Eye (tissue), 1 donor: ENCODE measurements at places on chromosomes 3 and 15.

DNA sequence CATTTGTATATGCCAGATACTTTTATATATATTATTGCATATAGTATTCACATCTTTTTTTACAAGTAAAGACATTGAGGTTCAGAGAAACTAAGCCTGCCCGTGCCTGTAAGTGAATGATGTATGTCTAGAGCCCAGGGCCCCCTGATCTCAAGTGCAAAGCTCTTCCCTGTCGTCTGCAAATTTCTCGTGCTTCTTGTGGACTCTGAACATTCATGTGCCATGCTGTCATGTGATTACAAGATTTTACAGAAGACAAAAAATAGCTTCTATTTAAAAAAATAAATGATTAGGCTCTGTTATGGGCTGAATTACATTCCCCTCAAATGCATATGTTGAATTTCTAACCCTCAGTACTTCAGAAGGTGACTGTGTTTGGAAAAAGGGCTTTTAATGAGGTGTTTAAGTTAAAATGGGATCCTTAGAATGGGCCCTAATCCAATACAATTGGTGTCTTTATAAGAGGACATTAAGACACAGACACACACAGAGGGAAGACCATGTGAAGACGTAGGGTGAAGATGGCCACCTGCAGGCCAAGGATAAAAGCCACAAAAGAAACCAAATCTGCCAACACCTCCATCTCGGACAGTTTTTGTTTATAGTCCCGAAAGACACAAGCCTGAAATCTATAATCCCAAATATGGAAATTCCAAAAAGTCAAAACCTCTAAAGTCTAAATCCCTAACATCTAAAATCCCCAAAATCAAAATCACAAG lies 3.9 kb upstream of the MASP1 start:
- no peak for DNase-seq

- no peak for DNase-seq
These were observed 37.0 kb downstream of the CMTM8 start for GRCh38 chr3:32275506-32275905.

GRCh38 chr3:189389346-189389745 lies 217.6 kb downstream of the TPRG1 start:
- no peak for DNase-seq

- no peak for DNase-seq
These were observed 388.1 kb downstream of the FGF12 start for GRCh38 chr3:192339214-192339613.

GRCh38 chr3:149152420-149152819 lies 23.0 kb downstream of the HPS3 start:
- DNase-seq: no peak

GRCh38 chr15:59240036-59240435 lies 33.4 kb downstream of the LDHAL6B start:
- no peak for DNase-seq

GRCh38 chr3:66747696-66748095 lies 246.9 kb upstream of the LRIG1 start:
- DNase-seq: no peak

GRCh38 chr3:39812537-39812936 lies 3.1 kb downstream of the MYRIP start:
- peak; percentile 33 for DNase-seq

- no peak for DNase-seq
These were observed 50.1 kb downstream of the KLHL25 start for GRCh38 chr15:85744579-85744978.

DNA sequence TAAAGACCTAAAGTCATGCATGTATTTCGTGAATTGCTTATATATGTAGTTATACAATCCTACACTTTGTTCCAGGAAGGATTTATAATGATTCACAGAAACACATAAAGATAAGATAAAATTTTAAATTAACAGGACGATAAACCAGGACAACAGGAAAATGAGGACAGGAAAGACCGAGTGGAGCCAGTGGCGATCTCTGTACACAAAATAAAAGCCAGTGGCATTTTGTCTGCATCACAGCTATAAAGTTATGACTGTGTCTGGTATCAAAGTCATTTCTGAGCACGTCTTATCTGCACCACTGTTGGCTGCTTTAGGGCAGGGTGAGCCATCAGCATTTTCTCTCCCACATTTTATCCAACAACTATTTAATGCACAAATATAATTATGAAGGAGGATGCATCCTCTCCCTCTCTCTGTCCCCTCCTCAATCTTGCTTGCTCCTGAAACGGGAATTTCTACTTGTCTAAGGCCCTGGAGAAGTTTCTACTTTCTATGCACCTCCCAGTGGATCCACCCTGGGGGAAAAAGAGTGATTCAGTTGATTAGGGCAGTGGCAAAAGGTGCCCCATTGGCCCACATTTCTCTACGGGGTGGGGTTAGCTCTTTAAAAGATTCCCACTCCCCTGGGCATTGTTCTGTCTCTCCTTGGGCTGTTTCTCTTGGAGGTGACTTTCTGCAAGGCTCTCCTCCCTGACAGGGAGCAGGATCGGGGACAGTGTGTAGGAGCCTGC lies 159.4 kb upstream of the UBE2E1 start:
- DNase-seq: no peak

DNA sequence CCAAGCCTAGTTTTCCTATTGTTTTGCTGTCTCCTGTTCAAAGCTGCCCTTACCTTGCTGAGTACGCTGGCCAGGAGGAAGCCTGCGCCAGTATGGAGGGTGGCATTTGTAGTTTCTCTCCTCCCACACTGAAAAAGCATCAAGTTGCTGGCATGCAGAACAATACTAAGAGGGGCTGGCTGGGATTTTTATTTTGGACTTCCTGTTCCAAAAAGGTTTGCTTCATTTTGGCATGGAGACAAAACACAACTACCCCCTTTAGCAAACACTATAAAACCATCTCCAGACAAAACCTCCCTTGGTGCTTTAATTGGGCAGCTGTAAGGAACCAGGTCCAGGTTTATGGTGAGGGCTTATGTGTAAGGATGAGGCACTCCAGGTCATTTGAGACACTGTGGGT lies 457.6 kb downstream of the PDCD6IP start:
- DNase-seq: no peak

DNA sequence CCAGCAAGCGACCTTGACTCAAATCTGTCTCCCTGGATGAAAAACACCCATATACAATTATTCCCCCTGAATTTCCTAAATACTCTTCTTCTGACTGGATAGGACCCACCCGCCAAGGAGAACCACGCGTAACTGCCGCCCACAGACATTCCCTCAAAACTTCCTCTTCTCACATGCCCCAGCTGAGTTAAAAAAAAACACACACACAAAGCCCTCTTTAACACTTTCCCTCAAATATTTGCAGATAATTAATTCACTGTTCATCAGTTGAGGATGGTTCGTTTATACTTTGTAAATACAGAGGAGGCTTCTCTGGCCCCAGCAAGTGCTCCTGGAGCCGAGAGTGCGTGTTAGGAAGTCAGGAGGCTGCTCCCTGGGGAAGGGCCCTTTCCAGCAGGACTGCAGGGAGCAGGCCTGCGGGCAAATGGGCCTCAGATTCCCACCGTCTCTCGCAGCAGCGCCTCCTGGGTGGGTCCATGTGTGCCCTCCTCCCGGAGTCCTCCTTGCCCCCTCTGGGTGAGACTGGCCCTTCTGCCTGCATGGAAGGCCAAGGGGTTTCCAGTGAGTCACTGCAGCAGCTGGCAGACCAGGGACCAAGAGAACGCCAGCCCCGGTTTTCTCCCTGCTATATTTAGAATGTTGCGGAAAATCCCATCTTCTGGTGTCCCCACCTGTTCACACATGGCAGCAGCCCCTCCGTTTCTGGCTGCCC lies 46.8 kb downstream of the MGLL start:
- peak; percentile 65 for DNase-seq

DNA sequence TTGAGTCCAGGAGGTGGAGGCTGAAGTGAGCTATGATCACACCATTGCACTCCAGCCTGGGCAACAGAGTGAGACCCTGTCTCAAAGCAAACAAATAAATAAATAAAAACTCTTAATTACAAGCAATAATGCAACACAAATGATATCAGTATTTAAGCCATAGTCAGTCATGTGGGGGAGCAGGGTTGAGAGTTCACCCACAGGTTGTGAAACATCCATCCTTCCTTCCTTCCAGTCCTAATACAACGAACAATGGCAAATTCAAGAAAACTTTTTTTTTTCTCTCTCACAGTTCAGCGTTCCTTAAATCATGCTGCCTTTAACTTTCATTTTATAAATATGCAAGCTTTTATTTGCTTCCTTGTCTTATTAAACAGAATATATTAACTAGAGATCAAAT lies 24.1 kb downstream of the ZNF592 start:
- DNase-seq: no peak

DNA sequence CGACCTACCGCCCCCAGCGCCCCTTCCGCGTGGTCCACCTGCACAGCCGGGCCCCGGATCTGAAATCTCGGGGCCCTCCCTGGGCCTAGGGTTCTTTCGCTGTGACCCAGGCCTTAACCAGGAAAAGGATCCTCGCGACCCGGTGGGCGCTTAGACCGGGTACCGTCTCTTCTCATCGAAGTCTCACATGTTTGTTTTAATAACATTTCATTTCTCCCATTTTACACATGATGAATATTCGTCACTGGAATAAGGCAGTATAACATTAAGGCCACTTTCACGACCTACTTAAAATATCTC lies 277 bp upstream of the DALRD3 start:
- DNase-seq: no peak

- peak; percentile 80 for DNase-seq
These were observed 33.1 kb downstream of the RNU5B-1 start for GRCh38 chr15:65337436-65338070.

DNA sequence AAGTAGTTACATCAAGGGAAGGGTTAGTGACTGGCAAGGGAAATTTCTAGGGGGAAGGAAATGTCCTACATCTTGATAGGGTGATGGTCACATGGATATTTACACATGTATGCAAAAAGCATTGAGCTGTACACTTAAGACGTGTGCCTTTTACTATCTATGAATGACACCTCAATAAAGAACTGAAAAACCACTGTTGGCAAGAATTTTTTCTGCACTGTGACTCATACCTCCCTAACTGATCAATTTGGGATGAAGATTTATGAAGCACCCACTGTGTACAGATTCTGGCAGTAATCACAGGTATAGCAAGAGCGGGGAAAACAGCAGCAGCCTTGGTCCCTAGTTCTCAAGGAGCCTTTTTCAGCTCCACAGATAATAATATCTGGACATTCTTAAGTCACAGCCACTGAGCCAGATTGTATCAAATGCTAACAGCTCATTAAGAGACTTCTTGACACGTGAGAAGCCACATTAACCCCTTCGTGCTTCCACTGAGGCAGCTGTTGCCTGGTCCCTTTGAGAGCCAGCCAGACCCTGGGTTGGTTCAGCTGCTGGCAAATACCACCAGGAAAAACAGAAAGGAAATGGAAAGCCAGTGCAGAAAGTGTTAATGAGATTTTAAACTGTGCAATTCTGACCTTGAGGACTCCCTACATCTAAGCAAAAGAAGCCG lies 32.0 kb upstream of the GALNT15 start:
- DNase-seq: no peak
